ENCODE measurements at places on chromosomes 2 and 18.

DNA sequence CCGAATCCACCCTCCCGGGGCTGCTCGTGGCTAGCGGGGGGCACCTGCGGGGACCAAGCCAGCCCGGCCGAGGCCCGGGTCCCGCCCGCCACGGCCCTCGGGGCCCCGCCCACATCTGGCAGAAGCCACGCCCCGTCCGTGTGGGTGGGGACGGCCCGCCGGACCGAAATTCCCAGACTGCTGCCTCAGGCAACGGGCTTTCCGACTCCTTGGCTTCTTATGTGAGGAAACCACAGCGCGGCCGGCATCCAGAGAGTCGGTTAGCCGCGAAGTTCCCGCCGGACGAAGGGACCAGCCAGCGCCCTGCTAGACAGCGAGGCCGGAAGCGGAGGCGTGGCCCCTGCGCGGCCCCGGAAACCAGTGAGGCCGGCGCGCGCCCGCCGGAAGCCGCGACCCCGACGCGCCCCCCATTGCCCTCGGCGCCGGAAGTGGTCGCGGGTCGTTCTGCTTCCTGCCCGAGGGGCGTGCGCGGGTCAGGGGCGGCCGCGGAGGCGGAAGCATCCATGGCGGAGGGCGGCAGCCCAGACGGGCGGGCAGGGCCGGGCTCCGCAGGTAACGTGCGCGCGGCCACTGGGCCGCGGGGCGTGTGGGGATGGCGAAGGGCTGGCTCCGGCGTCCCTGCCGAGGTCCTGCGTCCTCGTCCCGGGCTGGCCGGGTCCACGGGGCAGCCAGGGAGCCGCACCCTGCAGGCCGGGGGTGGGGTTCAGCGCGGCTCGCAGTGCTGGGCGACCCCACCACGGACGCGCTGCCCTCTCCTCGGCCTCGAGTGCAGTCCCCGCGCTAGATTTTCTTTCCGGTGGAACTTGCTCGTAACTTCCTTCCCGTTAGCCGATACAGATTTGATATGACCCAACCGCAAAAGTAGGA lies at the start of gene ASB1:
TSS of gene ASB1 (plus strand) at position 360 of the 867 bp plus-strand sequence. CDS start at position 504, 144 bp downstream.
- DNase-seq = peak; percentile 44

DNA sequence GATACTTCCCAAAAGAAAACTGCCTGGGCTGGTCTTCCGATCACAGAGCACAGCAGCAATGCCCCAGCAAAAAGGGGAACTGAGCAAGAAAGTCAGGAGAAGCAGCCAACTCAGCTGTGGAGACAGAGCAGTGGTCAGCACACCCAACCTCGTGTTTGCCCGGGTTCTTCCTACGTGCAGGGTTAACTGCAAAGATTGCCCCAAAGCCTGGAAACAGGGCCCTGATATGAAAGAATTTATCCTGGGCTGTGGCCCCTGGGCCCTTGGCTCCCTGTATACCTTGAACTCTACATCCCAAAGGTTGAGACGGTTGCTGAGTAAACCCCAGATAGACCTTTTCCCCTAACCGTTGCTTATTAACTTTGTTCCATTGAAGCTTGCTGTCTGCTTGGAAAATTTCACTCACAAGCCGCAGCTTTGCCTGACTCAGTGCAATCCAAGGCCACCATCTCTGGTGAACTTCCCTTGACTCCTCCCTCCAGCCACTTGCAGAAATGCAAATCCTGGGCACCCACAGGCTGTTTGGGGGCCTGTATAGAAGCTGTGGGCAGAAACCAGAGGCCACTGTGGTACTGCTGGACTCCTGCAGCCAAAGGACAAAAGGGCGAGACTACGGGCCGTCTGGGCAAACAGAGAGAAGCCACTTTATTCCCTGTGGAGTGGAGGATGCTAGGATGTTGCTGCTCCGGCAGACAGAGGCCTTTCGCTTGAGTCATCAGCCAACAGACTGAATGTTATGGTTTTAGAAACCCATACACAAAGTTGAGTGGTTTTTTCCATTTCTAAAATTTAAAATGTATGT lies 18.2 kb downstream of the NRP2 start:
- no peak for DNase-seq

DNA sequence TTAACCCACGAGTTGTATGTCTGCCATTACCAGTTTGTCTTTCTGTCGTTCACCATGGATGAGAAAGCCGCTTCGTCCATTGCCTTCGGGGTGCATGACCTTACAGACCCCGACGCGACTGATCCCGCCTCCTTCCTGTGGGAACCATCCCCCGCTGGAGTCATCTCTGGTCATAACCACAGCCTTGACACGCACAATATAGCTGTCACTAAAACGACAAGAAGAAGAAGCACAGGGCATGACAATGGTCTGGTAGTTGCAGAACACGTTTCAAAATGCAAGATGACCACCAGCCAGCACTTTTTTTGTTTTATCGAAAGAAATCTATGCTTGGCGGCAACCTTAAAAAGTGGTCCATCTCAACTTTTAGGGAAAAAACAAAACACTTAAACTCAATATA lies 87.7 kb downstream of the SPRED2 start:
- DNase-seq = no peak

GRCh38 chr18:62183578-62184195 lies 3.2 kb downstream of the PIGN start:
- DNase-seq = no peak

GRCh38 chr18:49441338-49441938 lies 19.0 kb downstream of the DYM start:
- DNase-seq = no peak

All from kidney epithelial cell (primary cell).